ENCODE measurements at places on chromosomes 11 and 22.

- no peak for DNase-seq
Measured at GRCh38 chr11:76568139-76568538, 102.4 kb downstream of the LRRC32 start.

DNA sequence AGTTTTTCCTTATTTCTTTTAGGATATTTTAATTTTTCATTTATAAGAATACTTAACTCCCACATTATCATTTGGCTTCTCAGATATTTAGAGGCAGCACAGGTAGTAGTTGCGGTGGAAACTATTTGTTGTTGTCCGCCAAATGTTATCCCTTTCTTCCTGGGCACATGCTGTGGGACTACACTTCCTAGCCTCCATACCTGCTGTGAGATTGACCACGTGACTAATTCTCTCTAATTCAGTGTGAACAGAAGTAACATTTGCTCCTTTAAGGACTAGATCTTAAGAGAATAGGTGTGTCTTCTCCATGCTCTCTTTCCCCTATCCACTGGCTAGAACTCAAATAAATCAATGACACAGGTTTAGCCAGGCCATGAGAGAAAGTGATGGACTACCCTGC, 136.5 kb downstream of the ATG16L2 start:
- no peak for DNase-seq

DNA sequence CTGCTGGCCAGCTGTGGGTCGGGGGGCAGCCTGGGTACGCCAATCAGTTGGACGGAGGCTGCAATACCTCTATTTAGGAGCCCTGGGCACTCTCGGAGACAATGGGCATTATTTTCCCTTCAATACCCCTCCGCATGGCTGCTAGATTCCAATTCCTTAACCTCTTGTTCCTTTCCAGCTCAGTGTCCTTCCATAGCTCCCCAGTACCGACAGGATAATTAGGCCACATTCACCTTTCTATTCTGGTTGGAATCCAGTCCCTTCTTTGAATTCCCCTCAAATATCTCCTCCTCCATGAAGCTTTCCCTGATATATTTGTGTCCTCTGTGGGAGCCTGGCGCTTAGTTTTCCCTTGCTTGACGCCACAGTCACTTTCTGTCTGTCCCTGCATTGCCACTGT, 4.2 kb upstream of the BIK start:
- no peak for DNase-seq

GRCh38 chr11:7787239-7787638, 9.5 kb downstream of the OR5P2 start:
- no peak for DNase-seq

DNA sequence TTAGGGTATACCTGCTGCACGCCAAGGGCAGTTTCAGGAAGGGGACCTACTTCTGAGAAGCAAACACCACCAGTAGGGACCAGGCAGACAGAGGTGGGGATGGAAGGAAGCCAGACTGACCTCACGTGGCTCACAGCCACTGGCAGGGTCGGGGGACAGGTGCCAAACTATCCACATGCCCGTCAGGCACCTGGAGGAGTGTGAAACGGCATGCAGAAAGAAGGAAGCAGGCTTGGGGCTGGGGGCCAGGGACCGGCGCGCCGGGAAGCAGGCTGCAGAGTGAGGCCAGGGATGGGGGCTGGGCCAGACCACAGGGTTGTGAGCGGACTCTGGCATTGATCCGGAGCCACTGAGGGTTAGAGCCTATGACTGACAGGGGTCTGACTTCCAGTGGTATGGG, 47.5 kb downstream of the CDKN1C start:
- no peak for DNase-seq

DNA sequence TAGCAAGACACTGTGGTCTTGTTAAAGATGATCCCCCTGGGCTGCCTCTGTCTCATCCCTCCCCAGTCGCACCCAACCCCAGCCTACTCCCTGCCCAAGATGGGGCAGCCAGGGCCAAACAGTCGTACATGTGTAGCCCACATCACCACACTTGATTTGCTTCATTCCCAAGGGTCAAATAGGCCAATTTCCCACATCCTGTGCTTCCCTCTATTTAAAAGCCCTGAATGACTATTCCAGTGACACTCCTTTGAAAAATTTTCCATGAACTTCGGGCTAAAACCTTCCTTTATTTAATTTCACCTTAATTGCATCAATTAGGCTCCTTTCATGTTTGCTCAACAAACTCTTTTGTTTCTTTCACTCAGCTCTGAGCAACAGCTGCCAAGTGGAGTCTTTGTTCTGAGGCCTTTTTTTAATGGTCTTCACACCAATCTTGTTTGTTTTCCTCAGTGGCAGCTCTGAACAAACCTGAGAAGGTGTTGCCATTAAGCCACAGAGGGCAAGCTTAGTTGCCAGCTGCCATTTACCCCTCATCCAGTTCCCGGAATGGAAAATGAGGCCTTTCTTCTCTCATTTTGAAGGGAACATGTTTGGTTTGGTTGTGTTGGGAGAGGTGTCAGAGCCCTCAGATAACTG, 126.9 kb downstream of the APIP start:
- DNase-seq: no peak

DNA sequence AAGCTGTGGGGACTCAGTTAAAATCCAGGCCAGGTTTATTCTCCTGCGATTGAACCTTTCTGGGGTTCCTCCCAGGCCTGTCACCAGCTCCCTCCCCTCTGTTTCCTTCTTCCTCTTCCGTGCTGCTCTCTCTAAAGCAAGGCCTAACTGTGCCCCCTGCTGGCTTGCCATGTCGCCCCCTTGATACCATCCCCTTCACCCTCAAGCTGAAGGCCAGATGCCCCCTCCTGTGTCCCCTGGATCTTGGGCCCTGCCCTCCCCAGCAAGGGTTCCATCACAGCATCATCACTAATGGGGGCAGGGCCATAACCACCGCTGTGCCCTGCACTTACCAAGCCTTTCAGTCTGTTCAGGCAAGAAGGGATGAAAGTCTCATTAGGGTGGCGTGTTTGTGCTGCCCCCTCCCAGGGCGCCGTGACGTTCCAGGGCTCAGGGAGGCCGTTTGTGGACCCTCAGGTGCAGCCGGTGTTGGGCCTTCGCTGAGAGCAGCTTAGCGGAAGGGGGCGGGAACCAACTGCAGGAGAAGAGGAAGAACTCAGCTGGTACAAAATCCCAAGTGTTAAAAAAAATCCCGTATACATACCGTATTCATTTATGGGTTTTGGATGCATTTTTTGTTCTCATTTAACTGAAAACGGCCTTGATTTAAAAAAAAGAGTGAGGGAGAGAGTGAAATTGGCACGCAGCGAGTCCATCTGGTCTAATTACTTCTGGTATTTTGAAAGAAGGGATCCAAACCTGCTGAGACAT, 69.9 kb downstream of the MPPED1 start:
- DNase-seq: no peak

DNA sequence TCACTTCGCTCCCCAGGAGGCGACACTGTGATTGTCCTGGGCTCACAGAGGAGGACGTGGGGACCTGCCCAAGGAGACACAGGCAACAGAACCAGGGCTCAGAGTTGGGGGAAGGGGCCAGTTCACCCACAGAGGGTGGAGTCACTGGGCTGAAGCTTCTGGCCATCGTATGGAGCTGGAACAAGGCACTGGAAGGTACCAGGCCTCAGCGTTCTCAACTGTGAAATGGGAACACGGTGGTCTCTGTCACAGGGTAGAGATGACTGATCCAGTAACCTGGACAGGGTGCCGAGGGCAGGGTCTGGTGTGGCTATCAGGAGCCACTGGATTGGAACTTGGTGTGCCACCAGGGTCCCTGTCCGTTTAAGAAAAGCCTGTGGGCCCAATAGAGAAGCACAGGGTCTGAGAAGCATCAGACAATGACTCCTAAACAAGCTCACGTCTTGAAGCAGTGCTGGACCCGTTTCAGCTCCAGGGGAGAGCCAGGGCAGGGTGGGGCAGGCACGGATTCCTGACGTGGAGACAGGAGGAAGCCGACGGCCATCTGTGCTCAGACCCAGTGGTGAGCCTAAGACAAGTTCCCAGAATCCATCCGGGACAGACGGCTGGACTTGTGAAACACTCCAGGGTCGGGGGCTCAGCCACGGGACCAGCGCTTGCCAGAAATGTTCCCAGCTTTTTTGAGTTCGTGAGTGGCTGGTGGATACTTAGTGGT, 25.0 kb upstream of the KCNQ1OT1 start:
- DNase-seq: no peak

DNA sequence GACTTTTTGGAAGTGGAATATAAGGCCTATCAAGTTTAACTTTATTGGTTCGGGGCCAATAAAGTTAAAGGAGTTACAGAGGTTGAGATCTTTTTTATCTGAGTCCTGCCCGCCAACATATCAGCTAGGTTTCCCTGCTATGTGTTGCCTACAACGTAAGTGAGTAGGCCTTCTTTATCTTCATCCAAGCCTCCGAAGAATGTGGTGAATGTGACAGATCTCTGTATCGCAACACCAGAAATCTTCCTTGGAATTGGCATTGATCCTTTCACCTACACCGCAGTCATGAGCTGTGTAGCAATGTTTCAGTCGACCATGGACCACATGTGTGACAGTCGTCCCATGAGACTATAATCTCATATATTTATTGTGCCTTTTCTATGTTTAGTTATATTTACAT, 37.3 kb upstream of the CADM1 start:
- no peak for DNase-seq

DNA sequence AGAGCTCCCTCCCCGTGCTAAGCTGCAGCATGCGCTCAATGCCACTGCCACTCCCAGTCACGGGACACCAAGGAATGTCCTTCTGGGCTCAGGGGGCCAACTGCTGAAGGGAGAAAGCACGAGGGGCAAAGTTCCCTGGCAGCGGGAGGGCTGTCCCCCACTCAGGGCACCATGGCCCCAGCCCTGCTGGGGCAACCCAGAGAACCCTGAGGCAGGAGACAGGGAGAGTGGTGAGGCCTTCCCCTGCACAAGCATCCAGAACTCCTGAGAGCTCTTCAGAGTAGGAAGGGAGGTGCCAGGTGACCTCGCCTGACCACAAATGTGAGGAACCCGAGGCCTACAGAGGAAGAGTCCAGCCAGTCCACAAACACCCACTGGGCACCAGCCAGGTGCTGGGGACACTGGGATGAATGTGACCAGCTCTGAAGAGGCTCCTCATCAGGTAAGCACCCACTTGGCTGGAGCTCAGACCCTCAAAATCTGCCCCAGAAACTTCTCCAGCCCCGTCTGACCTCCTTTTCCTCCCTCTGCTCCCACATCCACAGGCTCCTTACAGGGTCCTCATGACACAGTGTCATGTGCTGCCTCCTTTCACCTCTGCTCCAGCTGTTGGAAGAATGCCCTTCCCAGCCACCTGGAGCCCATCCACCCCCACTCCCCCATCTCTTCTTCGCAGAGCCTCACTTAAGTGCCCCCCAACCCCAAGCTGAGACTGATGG, 15.6 kb downstream of the GDPD5 start:
- DNase-seq: no peak

DNA sequence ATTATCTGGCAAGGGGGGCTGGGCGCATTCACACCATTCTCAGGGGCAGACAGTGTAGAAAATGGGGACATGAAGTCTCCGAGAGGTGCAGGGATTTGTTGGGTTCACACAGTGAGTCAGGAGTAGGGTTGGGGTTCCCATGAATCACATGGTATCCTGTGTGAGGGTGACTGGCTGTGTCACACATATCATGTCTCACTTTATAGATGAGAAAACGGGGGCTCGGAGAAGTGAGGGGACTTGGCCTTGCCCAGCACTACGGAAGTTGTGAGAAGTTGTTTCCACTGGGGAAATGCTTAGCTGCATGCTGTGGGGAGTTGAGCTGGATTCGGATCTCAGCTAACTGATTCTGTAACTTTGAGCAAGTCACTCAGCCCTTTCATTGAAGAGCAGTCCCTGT, 4.2 kb downstream of the GAL3ST3 start:
- DNase-seq: no peak

GRCh38 chr11:107655602-107656001, 56.3 kb downstream of the SLN start:
- DNase-seq: no peak

GRCh38 chr22:43428521-43428920, 16.7 kb downstream of the MPPED1 start:
- no peak for DNase-seq

- no peak for DNase-seq
Measured at GRCh38 chr11:94459576-94459975, 34.1 kb downstream of the MRE11 start.

DNA sequence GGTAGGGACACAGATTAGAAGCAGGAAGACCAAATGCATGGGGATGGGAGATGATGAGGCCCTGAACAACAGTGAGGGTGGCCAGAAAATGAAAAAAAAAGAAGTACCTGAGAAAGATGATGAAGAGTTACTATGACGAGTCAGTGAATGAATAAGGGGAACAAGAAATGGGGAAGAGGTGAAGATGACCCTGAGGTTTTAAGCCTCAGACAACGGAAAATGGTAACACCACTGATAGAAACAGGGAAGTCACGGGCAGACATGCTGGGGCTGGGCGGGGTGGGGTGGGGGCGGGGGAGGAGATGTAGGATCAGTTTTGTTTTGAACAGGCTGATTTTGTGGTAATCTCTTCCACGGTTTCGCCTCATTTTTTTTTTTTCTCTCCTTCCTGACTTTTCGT, 205.1 kb upstream of the CADM1 start:
- no peak for DNase-seq

DNA sequence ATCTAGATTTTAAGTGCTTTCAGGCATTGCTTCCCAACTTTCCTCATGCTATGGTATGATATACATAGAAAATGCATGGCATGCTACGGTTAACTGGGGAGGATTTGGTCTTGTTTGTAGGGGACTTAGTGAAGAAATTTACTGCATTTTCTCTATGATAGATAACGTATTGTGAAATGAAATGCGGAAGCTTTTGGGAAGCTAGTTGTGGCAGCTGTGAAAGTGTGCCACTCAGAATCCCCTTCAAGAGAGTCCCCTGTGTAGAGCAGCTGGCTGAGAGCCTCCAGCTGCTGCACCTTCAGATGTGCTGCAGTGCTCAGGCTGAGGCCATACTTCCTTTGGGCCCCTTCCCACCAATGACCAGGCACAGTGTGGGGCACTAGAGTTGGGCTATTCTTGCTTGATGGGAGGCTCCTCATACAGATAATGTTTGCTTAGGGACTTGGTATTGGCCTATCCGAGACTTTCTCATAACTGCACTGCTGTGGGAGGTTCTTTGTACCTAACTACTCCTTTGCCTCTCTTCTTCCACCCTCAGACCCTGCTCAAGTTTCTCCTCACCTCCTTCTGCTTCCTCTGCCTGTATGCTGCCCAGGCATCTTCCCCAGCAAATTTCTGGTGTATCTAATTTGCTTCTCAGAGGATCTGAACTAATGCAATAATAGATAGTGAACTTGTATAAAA, 67.3 kb downstream of the HIPK3 start:
- no peak for DNase-seq

DNA sequence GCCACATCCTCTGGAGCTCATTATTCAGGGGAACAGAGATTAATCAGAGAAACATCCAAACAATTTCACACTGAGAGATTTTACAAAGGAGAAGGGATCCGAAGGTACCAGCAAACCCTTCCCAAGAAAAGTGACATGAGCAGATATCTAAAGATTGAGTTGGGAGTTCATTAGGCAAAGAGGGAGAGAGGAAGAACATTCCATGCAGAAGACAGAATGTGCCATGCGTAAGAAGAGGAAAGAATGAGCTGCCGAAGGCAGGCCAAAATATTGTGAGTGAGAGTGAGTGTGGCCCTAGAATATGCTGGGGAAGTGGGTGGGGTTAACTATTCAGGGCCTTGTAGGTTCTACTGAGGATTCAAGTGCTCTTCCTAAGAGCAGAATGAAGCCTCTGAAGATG, 50.0 kb upstream of the LYVE1 start:
- no peak for DNase-seq

GRCh38 chr22:43479301-43479950, 67.6 kb downstream of the MPPED1 start:
- DNase-seq: no peak

GRCh38 chr11:119936426-119936825, 201.5 kb downstream of the TRIM29 start:
- DNase-seq: no peak

Data from activated CD4-positive, CD25-positive, alpha-beta regulatory T cell treated with anti-CD3 and anti-CD28 coated beads, Interleukin-2, amount 50 U/mL, for 16 hours (primary cell).